ENCODE measurements at places on chromosomes 3 and 15.

DNA sequence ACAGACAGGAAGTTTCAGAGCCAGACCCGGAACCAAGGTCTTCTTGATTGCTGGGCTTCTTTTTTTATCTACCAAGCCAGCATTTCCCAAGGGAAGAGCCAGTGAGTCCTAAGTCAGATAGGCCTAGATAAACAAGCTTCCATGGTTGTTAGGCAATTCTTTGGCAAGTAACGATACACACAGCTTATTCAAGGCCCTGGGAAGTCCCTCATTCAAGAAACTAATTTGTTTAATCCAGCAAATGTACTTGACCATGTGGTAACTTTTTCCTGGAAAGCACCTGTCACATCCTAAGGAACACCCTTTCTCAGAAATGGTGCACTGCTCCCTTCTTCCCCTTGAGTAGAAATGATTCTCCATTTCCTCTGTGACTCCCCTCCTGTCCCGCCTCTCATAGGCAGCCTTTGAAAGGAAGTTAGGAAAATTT lies 209.9 kb downstream of the ITPR1 start:
- DNase-seq = no peak

GRCh38 chr3:18302517-18302916 lies 122.6 kb downstream of the SATB1 start:
- DNase-seq = no peak

GRCh38 chr15:91936927-91937326 lies 83.4 kb downstream of the SLCO3A1 start:
- no peak for DNase-seq

DNA sequence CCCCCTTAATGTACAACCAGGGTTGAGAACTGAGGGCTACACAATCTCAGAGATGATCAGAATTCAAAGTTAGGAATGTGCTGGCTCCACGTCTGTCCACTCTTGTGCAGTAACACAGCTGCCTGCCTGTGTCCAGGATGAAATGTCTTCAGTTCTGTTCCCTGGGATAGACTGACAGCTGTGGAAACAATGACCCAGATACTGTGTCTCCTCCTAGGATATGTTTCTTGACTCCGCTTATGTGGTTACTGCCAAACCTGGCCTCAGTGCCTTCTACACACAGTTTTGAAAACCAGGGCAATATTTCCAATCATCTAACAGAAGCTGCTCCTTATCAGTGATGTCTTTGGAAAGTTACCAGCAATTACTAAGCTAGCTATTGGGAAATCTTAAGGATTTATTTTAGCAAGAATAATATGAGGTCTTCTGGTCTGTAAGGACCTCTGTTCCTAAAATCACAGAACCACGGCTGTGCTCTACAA lies 67.6 kb downstream of the NOX5 start:
- DNase-seq = no peak

- no peak for DNase-seq
These were observed 228.5 kb upstream of the ADAMTS9 start for GRCh38 chr3:64916192-64916798.

GRCh38 chr3:66934041-66934440 lies 64.1 kb upstream of the KBTBD8 start:
- DNase-seq = no peak
